ENCODE measurements at places on chromosomes 12 and 14.

DNA sequence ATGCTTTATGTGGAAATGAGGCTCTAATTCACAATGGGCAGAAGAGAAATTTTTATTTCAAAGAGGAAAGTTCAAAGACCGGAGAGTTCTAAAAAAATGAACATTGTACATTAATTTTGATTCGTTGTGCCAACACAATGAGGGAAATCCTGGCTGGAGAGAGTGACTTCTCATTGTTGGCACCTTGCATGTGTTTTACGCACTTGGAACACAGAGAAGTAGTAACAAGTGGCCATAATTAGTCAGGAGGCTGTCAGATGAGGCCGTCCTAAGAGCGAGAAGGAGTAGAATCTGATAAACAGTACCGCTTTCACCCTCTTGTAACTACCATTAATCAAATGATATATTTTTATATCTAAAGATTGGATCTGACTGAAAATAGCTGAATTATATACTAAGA lies 6.9 kb downstream of the LMO3 start:
- no peak for DNase-seq

DNA sequence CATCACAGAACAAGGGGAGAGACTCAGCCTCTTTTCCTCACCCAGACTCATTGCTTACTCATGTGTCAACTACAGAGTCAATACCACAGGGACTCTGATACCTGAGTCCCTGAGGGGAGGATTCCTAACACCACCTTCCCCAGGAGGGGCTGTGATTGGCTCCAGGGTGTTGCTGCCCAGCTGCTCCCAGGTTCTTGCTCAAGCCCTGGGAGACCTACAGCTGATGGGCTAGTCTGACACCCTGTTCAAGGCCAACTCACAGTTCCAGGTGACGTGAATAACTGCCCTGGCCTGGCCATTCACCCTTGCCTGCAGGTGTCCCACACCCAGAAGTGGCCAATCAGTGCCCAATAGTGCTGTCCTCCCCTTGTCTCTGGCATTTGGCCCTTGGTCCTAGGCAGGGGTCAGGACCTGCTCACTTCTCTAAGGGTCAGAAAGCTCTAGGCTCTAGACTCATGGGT lies 8.6 kb downstream of the SPRYD4 start:
- DNase-seq, result peak; percentile 2

- DNase-seq, result no peak
Measured at GRCh38 chr14:26738571-26738970, 140.7 kb upstream of the NOVA1 start.

DNA sequence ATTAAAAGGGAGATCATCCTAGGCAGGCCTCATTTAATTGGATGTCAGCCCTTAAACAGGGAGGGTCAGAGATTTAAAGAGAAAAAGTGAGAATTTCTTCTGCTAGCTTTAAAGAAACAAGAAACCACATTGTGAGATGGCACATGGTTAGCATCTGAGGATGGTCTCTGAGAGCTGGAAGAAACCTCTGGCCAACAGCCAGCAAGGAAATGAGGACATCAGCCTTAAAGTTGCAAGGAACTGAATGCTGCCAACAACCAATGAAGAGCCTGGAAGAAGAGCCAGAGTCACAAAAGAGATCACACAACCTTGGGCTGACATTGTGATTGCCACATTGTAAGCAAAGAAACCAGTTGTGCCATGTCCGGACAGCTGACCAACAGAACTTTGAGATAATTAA lies 17.5 kb upstream of the FAR2 start:
- DNase-seq, result no peak

GRCh38 chr12:84329938-84330337 lies 582.7 kb downstream of the SLC6A15 start:
- DNase-seq, result peak; percentile 23

GRCh38 chr12:88325816-88326189 lies 183.7 kb downstream of the TMTC3 start:
- DNase-seq, result no peak

- DNase-seq, result peak; percentile 49
Measured at GRCh38 chr14:95431199-95432143, 85.0 kb downstream of the SYNE3 start.

GRCh38 chr12:126069549-126070165 lies 1004.4 kb downstream of the AACS start:
- DNase-seq, result peak; percentile 47

- DNase-seq, result peak; percentile 42
Measured at GRCh38 chr12:106841510-106842302, 67.2 kb downstream of the RIC8B start.

- no peak for DNase-seq
Measured at GRCh38 chr12:17197971-17198370, 592.0 kb upstream of the LMO3 start.

GRCh38 chr12:28023156-28023887 lies 50.8 kb upstream of the PTHLH start:
- DNase-seq, result no peak

GRCh38 chr14:31400031-31400638 lies 20.2 kb downstream of the HEATR5A start:
- no peak for DNase-seq

DNA sequence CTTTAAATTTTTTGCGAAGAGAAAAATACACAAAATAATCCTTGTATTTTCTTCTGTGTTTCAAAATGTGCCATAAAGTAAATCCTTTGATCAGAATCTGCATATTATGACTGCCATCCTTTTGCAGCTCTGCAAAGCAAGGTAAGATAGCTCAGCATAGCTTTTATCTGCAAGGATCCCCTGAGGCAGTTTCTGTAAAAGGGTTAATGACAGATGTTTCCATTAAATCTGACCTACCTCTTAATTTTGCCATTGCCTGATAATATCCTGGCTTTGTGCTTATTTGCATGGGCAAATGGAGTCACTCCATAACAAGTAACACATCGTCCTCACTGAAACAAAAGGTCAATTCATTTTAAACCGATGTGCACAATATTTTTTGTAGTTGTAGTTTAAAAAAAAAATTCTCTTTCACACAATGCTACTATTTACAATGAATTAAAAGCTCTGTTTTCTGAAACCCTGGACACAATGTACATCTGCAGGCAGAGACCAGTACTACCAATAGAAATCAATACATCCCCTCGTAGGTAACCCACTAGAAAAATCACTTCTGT lies 108.5 kb upstream of the SOX5 start:
- DNase-seq, result no peak

DNA sequence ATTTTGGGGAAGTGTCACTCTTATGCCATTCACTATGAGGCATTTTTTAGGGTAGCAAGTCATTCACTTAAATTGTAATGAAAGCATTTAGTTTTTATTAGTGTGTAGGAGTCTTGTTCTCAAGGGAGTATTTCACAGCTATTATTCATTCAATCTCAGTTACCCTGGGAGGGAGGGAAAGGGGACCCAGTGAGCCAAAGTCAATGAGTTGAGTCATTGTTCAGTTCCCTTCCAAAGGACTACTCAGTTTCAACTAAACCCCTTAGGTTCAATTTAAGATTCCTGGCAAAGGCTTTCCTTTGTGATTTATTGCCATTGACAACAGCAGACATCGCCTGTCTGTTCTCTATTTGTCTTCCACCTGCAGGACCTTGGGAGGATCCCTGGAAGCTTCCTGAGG lies 29.3 kb upstream of the RASSF8 start:
- no peak for DNase-seq

- no peak for DNase-seq
Measured at GRCh38 chr14:39050389-39050788, 52.6 kb downstream of the SEC23A start.

DNA sequence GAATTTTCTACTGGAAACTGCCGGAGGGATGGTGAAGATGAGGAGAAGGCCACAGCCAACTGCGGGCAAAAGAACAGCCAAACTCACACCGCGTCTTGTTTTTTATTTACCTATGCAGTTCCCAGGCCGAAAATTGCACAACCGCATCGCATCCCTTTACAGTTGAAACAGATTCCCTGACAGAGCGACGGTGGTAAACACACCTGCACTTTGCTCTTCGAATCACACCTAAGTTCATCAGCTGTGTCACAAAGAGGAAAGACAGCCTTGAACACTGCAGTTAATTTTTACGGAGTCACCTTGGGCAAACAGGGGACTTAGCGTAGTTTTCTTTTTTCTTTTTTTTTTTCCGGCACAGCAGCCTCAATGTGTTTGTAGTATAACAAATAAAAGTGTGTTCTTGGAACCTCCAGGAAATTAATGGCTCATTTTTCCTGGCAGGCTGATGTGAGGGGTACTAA lies 272.0 kb upstream of the DIO3 start:
- no peak for DNase-seq

DNA sequence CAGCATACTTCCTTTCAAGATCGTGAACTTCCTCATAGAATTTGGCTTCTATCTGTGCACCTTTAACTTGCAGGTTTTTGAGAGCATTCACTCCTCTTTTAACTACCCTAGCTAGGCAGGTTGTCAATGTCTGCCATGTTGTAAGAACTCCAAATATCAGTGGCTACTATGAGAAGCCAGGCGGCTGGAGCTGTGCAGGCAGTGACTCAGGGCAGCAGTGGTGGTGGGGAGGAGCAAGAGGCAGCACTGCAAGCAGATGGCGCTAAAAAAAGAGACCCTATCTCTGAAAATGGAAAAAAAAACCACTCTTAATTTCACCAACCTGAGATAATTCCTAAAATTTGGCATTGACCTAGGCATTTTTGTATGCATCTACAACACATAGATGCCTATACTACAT lies 28.5 kb downstream of the YARS2 start:
- no peak for DNase-seq

DNA sequence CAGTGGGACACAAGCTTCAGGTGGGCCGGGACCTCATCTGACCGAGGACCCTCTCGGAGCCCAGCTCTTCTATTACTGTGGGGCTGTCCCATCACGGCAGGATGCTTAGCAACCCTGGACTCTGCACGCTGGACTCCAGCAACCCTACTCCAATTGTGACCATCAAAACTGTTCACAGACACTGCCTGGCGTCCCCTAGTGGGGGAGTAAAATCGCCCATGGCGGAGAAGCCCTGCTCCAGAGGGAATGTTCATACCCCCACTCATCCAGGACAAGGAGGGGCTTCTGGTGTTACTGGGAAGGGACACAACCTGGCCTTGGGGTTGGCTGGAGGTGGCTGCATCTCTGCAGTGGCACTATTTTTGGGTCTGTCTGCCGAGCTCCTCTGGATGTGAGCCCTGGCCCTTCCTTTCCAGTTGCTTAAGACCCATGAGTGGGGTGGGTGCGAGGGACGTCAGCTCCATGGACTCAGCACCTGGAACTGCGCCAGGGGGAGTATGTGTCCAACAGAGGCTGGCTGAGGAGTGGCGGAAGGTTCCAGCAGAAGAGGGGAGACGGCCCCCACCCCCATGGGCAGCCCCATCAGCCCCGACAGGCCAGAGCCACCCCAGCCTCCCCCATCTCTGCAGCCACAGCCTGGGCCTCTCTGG lies 103.8 kb downstream of the RFLNA start:
- no peak for DNase-seq

- DNase-seq, result no peak
Measured at GRCh38 chr12:57846285-57846576, 298 bp downstream of the CTDSP2 start.

GRCh38 chr12:120175062-120175461 lies 19.5 kb downstream of the GCN1 start:
- DNase-seq, result no peak

DNA sequence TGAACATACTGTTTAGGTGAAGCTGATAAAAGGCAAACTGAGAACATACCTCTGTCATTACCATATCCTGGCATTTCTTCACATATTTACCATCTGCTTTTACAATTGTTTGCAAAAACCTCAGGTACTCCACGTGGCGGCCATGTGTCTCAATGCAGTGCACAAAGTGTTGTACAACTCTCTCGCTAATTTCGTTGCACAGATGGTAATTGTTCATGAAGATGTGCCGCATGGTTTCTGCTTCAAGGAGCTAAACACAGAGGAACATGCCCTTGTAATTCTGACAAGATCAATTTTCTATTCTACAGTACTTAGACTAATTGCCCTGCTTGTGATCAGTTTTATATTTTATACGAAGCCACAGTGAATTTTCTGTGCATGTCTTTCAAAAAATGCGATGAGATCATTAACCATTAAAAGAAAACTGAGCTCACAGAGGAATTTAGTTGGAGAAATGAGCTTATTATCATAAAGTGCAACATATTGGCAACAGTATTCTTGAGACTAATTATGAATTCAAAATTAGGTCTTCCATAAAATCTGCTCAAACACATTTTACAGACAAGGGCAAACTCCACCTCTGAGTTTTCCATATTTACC lies 233.8 kb downstream of the ITPR2 start:
- no peak for DNase-seq

DNA sequence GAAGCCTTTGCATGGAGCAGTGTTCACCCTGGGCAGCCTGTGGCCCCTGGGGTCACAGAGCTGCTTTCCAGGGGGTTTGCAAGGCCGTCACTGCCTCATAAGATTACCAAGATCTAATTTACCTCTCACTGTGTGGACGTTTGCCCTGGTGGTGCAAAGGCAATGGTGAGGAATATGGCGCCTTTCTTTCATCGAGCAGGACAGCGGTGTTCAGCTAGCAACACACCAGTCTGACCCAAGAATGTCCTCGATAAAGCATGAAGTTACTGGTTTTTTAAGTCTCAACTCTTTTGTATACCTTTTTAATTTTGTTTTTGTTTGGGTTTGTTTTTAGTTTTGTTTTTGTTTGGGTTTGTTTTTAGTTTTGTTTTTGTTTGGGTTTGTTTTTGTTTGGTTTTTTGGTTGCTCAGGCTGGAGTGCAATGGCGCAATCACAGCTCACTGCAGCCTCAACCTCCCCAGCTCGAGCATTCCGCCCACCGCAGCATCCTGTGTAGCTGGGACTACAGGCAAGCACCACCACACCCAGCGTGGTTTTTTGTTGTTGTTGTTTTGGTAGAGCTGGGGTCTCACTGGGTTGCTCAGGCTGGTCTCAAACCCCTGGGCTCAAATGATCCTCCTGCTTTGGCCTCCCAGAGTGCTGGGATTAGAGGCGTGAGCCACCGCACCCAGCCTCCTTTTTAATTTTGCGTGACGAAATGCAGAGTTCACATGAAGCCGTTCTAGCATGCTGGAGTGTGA lies 57.9 kb downstream of the PPP2R5C start:
- DNase-seq, result no peak

DNA sequence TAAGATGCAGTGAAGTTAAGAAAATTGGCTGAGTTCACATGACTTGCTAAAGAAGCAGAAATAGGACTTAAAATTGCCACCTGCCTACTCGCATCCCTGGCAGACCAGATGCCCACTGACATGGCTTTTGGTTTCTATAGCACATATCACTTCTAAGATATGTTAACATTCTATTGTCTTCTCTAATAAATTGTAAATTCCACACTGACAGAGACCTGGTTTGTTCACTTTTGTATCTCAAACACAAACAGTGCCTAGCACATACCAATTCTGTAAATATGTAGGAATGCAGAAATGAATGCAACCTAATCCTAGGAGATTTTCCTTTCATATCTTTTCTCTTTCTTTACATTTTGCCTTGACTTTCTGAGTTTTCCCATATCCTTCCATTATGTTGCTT lies 1047.6 kb downstream of the AACS start:
- DNase-seq, result no peak

GRCh38 chr12:4143896-4144295 lies 129.7 kb upstream of the CCND2 start:
- no peak for DNase-seq

GRCh38 chr12:34204830-34205285 lies 182.6 kb downstream of the ALG10 start:
- DNase-seq, result no peak
